Activated CD4-positive, alpha-beta T cell treated with anti-CD3 and anti-CD28 coated beads, Interleukin-2, amount 50 U/mL, for 1 hour (primary cell): ENCODE measurements at places on chromosomes 7 and 10.

DNA sequence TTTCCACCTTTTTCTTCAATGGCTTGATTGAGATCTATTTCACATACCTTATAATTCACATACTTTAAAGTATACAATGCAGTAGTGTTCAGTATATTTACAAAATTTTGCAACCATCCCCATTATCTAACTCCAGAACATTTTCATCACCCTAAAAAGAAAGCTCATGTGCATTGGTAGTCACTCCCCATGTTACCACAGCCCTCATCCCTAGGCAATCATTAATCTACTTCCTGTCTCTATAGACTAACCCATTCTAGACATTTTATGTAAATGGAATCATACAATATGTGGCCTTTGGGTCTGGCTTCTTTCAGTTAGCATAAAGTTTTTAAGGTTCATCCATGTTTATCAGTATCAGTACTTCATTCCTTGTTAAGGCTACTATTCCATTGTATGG is 214.2 kb downstream of the WDR11 start:
- no peak for DNase-seq

- no peak for DNase-seq
Observed at GRCh38 chr10:101000127-101000914, 713 bp downstream of the LZTS2 start.

- no peak for DNase-seq
Observed at GRCh38 chr7:135645296-135645904, 16.9 kb upstream of the STMP1 start.

GRCh38 chr10:26249681-26250080 is 33.1 kb downstream of the GAD2 start:
- no peak for DNase-seq

- DNase-seq: no peak
Observed at GRCh38 chr10:30606313-30606712, 23.2 kb downstream of the LYZL2 start.
